NCI-H1417 (cell line): ENCODE measurements at places on chromosomes 6 and 20.

GRCh38 chr6:12009876-12010634, 2.1 kb upstream of the HIVEP1 start:
- DNase-seq = peak; percentile 9

DNA sequence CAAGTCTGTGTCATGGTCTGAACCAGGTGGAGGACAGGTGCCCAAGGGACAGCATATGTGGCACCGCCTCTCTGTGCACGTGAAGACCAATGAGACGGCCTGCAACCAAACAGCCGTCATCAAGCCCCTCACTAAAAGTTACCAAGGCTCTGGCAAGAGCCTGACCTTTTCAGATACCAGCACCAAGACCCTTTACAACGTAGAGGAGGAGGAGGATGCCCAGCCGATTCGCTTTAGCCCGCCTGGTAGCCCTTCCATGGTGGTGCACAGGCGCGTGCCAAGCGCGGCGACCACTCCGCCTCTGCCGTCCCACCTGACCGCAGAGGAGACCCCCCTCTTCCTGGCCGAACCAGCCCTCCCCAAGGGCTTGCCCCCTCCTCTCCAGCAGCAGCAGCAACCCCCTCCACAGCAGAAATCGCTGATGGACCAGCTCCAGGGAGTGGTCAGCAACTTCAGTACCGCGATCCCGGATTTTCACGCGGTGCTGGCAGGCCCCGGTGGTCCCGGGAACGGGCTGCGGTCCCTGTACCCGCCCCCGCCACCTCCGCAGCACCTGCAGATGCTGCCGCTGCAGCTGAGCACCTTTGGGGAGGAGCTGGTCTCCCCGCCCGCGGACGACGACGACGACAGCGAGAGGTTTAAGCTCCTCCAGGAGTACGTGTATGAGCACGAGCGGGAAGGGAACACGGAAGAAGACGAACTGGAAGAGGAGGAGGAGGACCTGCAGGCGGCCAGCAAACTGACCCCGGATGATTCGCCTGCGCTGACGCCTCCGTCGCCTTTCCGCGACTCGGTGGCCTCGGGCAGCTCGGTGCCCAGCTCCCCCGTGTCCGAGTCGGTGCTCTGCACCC, 109.5 kb upstream of the RAB32 start:
- DNase-seq = no peak

GRCh38 chr20:36467076-36467999, 74.0 kb upstream of the MYL9 start:
- DNase-seq = peak; percentile 82

- no peak for DNase-seq
These were observed 77.9 kb upstream of the CITED2 start for GRCh38 chr6:139452148-139452876.
